ENCODE measurements at places on chromosomes 3 and 15.

- DNase-seq = no peak
Measured at GRCh38 chr3:158680861-158681260, 8.4 kb upstream of the LXN start.

GRCh38 chr15:40685376-40685775, 9.6 kb upstream of the RAD51 start:
- no peak for DNase-seq

DNA sequence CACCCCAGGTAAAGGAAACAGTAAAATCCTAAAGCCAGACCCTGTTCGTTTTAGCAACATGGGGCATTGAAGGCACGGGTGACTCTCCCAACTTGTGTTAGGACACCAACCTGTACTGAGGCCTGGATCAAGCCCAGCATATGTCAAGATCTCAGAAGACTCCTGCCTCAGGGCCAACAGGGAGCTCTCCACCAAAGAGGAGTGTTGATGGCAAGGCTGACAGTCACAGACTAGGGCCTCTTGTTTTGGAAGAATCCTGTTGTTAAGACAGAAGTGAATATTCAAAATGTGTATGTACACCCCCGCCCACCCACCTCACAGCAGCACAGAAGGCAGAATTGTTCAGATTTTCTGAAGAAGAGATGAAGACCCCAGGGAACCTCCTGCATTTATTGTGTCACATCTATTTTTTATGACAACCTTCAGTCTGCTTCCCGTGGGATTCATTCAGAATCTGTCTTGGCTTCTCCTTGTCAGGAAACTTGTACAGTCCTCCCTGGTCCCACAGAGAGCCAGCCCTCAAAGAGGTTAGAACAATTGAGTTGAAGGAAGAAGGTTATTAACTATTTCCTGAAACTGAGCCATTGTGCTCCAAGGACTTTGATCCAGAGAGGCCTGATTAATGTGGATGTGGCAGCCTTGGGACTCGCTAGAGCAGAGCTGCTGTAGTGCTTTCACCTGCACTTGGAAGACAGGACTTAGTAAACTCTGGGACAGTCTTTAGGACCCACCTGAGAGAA, 61.7 kb upstream of the PLXNA1 start:
- DNase-seq = no peak

DNA sequence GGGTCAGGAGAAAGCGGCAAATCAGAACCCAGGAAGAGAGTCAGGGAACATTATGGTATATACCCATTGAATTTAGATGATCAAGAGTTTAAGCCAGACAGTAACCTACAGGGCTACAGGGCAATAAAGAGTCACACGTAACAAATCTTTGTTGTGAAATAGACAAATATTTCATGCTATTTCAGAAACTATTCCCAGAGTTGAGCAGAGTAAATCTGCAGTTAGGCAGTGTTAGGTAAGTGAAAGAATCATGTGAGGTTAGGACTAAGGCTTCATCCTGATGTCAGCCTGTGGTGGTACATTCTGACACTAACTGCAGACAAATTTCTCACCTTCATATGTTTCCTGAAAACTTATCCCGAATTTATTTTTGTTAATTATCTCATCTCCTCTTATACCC, 153.0 kb downstream of the UBE2E2 start:
- DNase-seq = no peak

DNA sequence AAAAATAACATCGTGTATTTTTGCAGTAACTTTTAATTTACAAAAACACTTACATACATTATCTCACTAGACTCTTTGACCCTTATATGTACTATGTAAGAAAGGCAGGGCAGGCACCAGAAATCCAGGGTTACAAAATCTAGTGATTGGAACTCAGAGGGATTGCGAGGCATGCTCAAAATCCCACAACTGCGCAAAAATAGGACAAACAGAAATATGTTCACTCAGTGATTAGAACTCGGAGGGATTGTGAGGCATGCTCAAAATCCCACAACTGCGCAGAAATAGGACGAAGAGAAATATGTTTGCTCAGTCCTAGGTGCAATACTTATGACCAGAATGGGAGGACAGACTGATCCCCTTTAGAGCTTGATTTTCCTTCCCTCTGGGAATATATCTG, 79.2 kb upstream of the TGFBR2 start:
- DNase-seq = no peak

DNA sequence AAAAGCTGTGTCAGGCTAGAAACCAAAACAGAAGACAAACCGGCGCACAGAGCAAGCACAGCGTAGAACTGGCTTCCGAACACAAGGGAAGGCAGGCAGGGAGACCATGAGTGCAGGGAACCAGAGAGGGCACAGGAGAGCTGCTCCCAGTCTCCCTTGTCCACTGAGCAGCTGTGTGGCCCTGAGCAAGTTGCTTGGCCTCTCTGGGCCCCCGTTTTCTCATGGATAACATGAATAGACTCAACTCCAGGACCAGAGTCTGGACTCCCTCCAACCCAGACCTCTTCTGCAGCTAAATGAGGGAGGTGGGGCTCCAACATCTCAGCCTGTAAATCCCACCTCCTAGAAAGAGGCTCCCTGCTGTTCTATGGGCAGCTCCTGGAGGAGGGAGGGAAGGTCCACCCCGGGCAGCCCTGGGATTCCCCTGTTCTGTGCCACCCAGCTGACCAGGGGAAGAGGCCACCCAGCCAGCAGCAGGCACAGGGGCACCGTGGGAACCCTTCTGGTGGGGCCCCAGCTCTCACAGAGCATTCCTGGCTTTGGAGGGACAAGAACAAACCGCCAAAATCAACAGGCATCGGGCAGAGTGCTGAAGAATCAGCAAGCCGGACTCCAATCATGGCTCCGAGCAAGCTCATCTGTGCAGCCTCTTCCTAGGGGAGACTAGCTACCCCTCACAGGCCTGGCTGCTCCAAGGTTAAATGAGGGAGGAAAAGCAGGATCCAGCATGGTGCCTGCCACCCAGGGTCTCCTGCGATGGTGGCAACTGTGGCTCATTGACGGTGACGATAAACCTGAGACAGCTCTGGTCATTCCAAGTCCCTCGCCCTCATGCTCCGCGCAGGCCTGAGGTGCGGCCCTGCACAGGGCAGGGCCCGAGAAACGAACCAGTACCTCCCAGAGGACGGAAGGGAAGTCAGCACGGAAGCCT, 15.1 kb downstream of the XXYLT1 start:
- DNase-seq = peak; percentile 8

Measured in central memory CD8-positive, alpha-beta T cell (primary cell).